ENCODE measurements at places on chromosomes 5 and 9. TPM values are rescaled to one million over a fixed set of nuclear protein-coding genes. Genes with fewer than 3 reads are reported as not detected.

The SLC25A2 gene
- total RNA-seq: 0.18 TPM

The ANXA2R gene
- total RNA-seq: 2.4 TPM

The MARCOL gene
- total RNA-seq: 8.3 TPM

The MUSK gene
- total RNA-seq: 5.5 TPM

The ANKRD33B gene
- 8.4 TPM for total RNA-seq

The ERMP1 gene
- total RNA-seq: 15.2 TPM

The C5orf58 gene
- not detected for total RNA-seq

The FAM170A gene
- not detected for total RNA-seq

The TMOD1 gene
- total RNA-seq: 0.57 TPM

The PCDHB11 gene
- total RNA-seq: 0.18 TPM

The ST6GALNAC4 gene
- 21.2 TPM for total RNA-seq

The SLC34A3 gene
- total RNA-seq: not detected

The OTP gene
- not detected for total RNA-seq

The CDKN2B gene
- total RNA-seq: 37.2 TPM

The PFN3 gene
- total RNA-seq: not detected

The PCDHA1 gene
- under 0.01 TPM for total RNA-seq

The TMEM250 gene
- 24.7 TPM for total RNA-seq

The NSMF gene
- total RNA-seq: 10.4 TPM

Data from smooth muscle cell of bladder (primary cell).